ENCODE measurements at places on chromosomes 2 and 18.

GRCh38 chr18:70337139-70337972, 48.5 kb downstream of the SOCS6 start:
- no peak for DNase-seq

- DNase-seq: no peak
These were observed 18.4 kb downstream of the SIX3 start for GRCh38 chr2:44959855-44960254.

- DNase-seq: no peak
These were observed 146.5 kb downstream of the PKP4 start for GRCh38 chr2:158603205-158603604.

- DNase-seq: no peak
These were observed 30.0 kb downstream of the EN1 start for GRCh38 chr2:118817469-118817868.

DNA sequence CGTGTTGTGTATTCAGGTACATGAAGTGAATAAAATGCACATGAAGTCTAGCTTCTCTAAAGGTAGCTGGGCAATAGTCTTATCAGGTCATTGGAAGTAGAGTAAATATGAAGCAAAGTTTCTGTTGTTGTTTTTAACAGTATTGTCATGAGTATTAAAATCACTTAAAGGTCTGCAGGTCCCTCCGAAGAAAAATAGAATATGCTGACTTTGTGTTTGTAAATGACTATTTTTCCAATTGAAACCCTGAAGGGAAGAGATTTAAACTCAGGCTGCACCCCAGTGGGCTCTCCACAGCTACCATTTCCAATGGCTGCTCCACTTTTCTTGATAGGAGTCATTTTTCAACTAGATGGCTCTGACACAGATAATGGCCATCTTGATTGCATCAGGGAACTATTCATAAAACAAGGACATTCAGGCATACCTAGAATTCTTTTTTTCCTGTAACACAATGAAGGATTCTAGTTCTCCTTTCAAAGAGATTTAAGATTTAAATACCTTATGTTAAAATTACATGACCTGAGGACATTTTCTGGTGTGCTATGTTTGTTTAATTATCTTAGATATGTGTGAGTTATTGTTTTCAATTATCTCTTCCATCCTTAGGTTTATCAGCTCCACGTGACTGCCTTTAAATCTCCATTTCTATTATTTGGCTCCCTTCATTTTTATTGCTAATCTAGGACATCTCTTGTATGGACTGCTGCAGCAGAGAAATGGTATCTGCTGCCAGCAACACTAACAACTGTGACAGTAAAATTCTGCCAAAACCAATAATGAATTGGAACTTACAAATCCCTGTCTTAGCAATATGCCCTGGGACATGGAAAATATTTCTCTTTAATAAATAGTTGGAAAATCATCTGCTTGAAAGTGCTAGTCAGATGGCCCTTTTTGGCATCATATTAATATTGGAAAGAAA, 149.2 kb upstream of the NOSTRIN start:
- peak; percentile 23 for DNase-seq

- DNase-seq: no peak
These were observed 2.5 kb downstream of the TNFAIP6 start for GRCh38 chr2:151359768-151360461.

DNA sequence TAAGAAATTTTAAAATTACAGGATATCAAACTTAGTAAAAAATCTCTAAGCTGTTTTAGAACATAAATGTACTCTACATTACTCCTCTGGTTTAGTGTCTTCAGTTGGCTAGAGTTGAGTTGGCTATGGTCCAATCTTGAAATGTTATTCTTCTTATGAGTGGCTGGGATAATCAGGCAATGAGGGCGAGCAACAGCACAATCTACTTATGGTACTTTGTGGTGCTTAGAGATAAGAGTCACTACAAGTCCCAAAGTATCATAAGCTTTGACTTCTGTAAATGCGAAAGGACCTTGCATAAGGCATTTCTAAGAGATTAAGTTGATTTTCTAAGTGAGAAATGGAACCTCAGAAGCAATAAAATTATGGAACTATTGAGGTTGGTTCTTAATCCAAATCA, 361.7 kb downstream of the GPD2 start:
- DNase-seq: no peak

GRCh38 chr2:200359552-200359951, 53.1 kb downstream of the SPATS2L start:
- no peak for DNase-seq

- DNase-seq: no peak
These were observed 167.3 kb downstream of the HRH4 start for GRCh38 chr18:24627644-24628315.

- peak; percentile 23 for DNase-seq
These were observed 15.8 kb downstream of the TMEM200C start for GRCh38 chr18:5879479-5879882.
